ENCODE measurements at places on chromosomes 2 and 18.

DNA sequence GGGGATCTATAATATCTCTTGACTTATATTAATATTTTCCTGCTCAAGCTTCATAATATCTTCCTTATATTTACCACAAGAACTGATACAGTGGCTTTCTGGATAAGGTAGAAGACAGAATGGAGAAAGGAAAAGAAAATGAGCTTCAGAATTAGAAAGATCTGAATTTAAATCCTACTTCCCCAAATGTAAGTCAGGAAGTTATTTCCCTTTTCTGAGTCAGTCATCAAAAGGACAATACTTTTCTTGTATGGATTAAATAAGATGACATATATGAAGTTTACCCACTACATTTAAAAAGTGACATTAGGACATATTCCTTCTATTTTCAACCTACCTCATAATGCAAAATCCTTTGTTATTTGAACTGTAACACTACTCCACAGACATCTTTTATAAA, 19.0 kb downstream of the KRCC1 start:
- H3K36me3 ChIP-seq: peaks cover 21% of the 10 kb centered on the region
- no peak for DNase-seq
- no peaks in the 10 kb centered on the region for H3K27me3 ChIP-seq
- H3K4me3 ChIP-seq: no peak overlapping the region
- H3K27ac ChIP-seq: no peak overlapping the region

DNA sequence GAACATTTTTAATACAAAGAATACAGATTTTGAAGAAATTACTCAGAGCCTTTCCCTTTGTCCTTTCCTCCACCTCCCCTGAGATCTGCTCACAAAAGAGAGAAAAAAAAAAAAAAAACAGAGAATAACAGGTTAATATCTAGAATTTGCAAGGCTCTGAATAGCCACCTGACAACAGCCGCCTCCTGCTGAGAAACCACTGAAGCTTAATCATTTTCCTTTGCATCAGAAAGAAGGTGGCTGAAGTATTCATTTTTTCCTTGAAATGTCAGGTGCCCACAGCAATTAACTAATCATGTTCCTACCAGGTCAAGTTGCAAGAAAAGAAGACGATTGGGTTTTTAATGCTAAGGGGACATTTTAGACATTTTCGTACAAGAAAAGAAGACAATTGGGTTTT, 21.2 kb downstream of the CNTNAP5 start:
- H3K4me1 ChIP-seq: no peaks in the 10 kb centered on the region
- no peaks in the 10 kb centered on the region for H3K27me3 ChIP-seq
- no peaks in the 10 kb centered on the region for H3K36me3 ChIP-seq
- DNase-seq: no peak
- H3K4me3 ChIP-seq: no peak overlapping the region
- no peak overlapping the region for H3K27ac ChIP-seq

GRCh38 chr18:22681908-22682307, 251.2 kb upstream of the RBBP8 start:
- peaks cover 16% of the 10 kb centered on the region for H3K27me3 ChIP-seq
- peak overlapping the region; percentile 1 for H3K4me3 ChIP-seq
- peaks cover 59% of the 10 kb centered on the region for H3K4me1 ChIP-seq
- H3K27ac ChIP-seq: peak overlapping the region; percentile 95
- no peak for DNase-seq

DNA sequence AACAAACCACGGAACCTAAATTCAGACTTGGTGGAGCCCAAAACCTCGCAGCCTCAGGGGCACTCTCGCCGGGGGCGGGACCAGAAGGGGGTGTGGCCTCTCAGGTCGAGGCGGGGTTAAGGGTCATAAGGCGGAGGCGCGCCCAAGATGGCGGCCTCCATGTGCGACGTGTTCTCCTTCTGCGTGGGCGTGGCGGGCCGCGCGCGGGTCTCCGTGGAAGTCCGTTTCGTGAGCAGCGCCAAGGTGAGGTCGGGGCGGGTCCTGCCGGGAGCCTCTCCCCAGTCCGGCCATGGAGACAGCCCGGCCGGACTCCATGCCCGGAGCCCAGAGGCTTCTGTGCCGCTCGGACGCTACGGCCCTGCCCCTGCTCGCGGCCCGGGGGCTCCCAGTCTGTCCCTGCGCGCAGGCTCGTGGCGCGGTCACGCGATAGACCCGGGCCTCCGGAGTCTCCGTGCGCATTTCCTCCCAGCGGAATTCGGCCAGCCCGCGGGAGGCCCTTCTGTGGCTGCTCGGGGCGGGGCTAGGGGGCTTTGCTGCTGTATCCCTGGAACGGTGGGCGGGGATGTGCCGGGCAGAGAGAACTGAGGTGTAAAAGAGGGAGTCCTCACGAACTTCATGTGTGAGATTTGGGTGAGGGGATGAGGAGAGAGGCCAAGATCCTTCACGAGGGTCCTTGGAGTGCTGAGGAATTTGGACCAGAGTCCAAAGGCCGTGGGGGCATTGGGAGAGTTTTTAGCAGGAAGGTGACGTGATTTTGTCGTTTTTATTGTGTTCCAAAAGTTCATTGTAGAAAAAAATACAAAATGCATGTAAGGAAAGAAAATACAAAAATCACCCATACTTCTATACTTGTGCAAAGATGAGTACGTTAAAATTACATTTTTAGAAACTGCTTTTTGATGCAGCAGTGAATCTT, at the start of gene SMYD5:
Gene SMYD5 (plus strand): TSS at position 126 of the 916 bp plus-strand sequence. CDS start 22 bp downstream, at position 148.
- no peaks in the 10 kb centered on the region for H3K36me3 ChIP-seq
- H3K4me1 ChIP-seq: peaks cover 21% of the 10 kb centered on the region
- H3K27ac ChIP-seq: peak within 1 kb of the TSS; percentile 95
- peaks cover 11% of the 10 kb centered on the region for H3K27me3 ChIP-seq
- peak within 1 kb of the TSS; percentile 89 for H3K4me3 ChIP-seq

- H3K36me3 ChIP-seq: peaks cover 31% of the 10 kb centered on the region
- H3K27ac ChIP-seq: peak overlapping the region; percentile 12
- no peak overlapping the region for H3K4me3 ChIP-seq
- DNase-seq: no peak
Observed at GRCh38 chr2:37786854-37787253, 115.4 kb upstream of the CDC42EP3 start.

DNA sequence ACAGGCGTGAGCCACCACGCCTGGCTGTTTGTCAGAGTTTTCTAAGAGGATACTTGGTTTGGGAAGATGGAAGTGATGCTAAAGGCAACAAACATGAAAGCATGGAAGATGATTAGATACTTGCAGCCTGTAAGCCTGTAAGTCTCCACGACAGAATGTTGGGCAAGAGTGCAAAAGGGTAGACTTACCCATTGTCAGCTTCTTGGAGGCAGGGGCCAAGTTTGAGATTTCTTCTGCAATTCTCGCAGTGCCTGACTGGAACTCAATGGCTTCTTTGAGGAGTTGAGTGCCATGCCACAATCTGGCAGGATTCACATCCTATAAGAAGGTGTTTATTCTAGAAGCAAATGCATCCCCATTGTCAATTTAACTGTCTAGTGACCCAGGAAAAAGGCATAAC, 70.1 kb upstream of the EFEMP1 start:
- peaks cover 36% of the 10 kb centered on the region for H3K27me3 ChIP-seq
- H3K36me3 ChIP-seq: no peaks in the 10 kb centered on the region
- peaks cover 7% of the 10 kb centered on the region for H3K4me1 ChIP-seq

DNA sequence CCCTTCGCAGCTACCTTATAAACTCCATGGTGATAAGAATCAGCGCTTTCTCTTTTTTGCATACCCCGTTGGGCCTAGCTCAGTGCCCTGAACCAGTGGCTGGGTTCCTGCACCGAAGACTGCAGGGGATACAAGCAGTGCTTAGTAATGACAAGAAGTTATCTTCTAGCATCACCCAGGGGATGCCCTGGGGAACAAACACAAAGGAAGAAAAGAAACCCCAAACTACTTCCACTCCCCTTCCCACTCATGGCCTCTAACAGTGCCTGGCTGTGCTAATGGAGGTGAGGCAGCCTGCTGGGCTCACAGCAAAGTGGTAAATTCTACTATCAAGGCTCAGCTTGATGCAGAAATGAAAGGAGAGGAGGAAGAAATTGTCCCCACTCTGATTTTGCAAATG, 314.7 kb downstream of the TXNL1 start:
- no peak overlapping the region for H3K4me3 ChIP-seq
- H3K4me1 ChIP-seq: peaks cover 29% of the 10 kb centered on the region
- DNase-seq: no peak

GRCh38 chr18:9177031-9177430, 40.5 kb downstream of the ANKRD12 start:
- peaks cover 10% of the 10 kb centered on the region for H3K36me3 ChIP-seq
- DNase-seq: no peak
- no peaks in the 10 kb centered on the region for H3K4me1 ChIP-seq
- no peak overlapping the region for H3K27ac ChIP-seq
- no peaks in the 10 kb centered on the region for H3K27me3 ChIP-seq

DNA sequence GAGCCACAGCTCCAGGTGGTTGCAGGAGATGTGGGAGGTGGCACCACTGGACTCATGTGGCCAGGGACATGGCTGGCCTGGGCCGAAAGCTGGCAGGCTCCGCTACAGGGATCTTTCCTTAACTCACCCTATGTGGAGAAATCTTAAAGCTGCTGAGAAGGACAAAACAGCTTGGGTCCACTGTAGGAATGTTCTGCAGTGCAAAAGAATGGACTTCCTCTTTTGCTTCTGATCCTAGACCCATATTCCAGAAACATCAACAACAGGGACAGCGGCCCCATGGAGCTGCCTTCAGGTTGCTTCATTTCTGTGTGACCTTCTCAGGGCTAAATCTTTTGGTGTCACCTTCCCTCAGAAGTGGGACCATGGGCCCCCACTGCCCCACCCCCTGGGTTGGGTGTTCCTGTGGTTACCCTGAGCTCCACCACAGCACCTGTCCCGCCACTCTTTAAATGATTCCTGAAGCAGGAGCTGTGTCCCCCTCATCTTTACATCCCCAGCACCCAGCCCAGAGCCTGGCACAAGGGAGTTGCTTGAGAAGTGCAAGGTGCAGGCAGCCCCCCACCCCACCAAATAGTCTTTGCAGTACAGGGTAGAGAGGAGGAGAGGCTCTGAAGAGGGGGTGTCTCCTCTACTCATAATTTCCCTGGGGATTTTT, 205.8 kb downstream of the ZBTB7C start:
- peaks cover 3% of the 10 kb centered on the region for H3K4me1 ChIP-seq
- no peak overlapping the region for H3K27ac ChIP-seq
- no peaks in the 10 kb centered on the region for H3K36me3 ChIP-seq
- no peak for DNase-seq
- no peak overlapping the region for H3K4me3 ChIP-seq

GRCh38 chr18:11955239-11956029, 25.9 kb upstream of the IMPA2 start:
- H3K27ac ChIP-seq: peak overlapping the region; percentile 88
- H3K4me3 ChIP-seq: no peak overlapping the region
- no peak for DNase-seq
- H3K36me3 ChIP-seq: peaks cover 1% of the 10 kb centered on the region
- H3K4me1 ChIP-seq: peaks cover 21% of the 10 kb centered on the region

DNA sequence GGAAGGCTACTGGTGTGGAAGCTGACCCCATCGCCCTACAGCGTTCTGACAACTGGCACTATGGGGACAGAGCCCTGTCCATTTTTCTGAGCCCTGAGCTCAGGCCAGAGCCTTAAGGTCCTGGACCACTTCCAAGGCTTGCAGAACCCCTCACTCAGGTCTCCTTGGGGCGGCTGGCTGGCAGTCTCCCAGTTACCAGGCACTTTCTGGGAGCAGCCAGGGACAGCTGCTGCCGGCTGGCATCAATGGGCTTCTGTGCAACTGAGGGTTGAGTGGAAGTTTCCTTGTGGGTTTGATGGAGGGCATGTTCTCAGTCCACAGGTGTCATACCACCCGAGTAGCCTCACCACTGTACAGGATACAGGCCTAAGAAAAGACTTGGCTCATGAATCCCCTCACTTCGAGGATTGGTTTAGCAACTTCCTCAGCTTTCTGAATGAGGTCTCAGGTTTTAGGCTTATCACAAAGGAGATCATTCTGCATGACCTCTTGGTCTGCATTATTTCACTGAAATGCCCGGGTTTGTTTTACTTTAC, 27.4 kb upstream of the WIPF1 start:
- no peaks in the 10 kb centered on the region for H3K4me1 ChIP-seq
- no peaks in the 10 kb centered on the region for H3K36me3 ChIP-seq
- no peak overlapping the region for H3K27ac ChIP-seq
- no peaks in the 10 kb centered on the region for H3K27me3 ChIP-seq

- no peaks in the 10 kb centered on the region for H3K36me3 ChIP-seq
- no peak overlapping the region for H3K4me3 ChIP-seq
- no peak overlapping the region for H3K27ac ChIP-seq
- H3K27me3 ChIP-seq: peaks cover 5% of the 10 kb centered on the region
- DNase-seq: no peak
Observed at GRCh38 chr18:4251873-4252272, 203.2 kb downstream of the DLGAP1 start.

DNA sequence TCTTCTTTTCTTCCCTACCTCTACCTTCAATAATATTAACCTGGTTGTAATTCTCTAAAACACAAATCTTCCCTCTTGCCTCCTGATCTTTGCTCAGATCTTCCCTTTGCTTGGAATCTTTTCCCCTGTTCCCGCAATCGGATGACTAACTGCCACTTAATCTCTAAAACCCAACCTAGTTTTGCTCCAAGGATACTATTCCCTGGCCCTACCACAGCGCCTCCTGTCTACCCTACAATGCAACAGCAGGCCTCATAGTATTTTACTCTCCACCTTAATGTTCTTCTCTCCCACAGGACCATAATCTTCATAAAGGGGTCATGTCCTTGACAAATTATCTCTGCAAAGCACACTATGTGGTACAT, 246.8 kb upstream of the TNP1 start:
- H3K36me3 ChIP-seq: no peaks in the 10 kb centered on the region
- H3K4me3 ChIP-seq: no peak overlapping the region
- DNase-seq: no peak
- H3K27ac ChIP-seq: no peak overlapping the region
- H3K27me3 ChIP-seq: no peaks in the 10 kb centered on the region
- no peaks in the 10 kb centered on the region for H3K4me1 ChIP-seq

GRCh38 chr2:225122583-225123486, 80.6 kb upstream of the DOCK10 start:
- H3K36me3 ChIP-seq: no peaks in the 10 kb centered on the region
- DNase-seq: no peak
- H3K27ac ChIP-seq: no peak overlapping the region
- no peaks in the 10 kb centered on the region for H3K4me1 ChIP-seq

DNA sequence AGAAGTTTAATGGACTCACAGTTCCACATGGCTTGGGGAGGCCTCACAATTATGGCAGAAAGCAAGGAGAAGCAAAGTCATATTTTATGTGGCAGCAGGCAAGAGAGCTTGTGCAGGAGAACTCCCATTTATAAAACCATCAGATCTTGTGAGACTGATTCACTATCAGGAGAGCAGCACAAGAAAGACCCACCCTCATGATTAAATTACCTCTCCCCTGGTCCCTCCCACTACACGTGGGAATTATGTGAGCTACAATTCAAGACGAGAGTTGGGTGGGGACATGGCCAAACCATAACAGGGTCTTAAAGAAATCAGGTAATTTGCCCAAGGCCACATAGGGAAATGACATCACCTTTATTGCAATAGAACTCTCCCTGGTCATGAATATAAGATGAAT, 1073.3 kb upstream of the ACVR2A start:
- H3K4me1 ChIP-seq: peaks cover 7% of the 10 kb centered on the region
- no peaks in the 10 kb centered on the region for H3K27me3 ChIP-seq
- no peaks in the 10 kb centered on the region for H3K36me3 ChIP-seq
- no peak overlapping the region for H3K4me3 ChIP-seq
- DNase-seq: no peak
- H3K27ac ChIP-seq: no peak overlapping the region

- H3K27ac ChIP-seq: no peak overlapping the region
- no peak for DNase-seq
- H3K36me3 ChIP-seq: no peaks in the 10 kb centered on the region
- H3K27me3 ChIP-seq: no peaks in the 10 kb centered on the region
- H3K4me3 ChIP-seq: no peak overlapping the region
- peaks cover 14% of the 10 kb centered on the region for H3K4me1 ChIP-seq
Observed at GRCh38 chr2:58845011-58845410, 603.9 kb upstream of the FANCL start.

GRCh38 chr2:225112362-225113126, 70.3 kb upstream of the DOCK10 start:
- no peak for DNase-seq
- H3K4me3 ChIP-seq: no peak overlapping the region
- no peak overlapping the region for H3K27ac ChIP-seq
- peaks cover 3% of the 10 kb centered on the region for H3K27me3 ChIP-seq
- no peaks in the 10 kb centered on the region for H3K4me1 ChIP-seq
- H3K36me3 ChIP-seq: no peaks in the 10 kb centered on the region

All from mesothelial cell of epicardium (in vitro differentiated cells).